ENCODE measurements at places on chromosomes 13 and 19.

DNA sequence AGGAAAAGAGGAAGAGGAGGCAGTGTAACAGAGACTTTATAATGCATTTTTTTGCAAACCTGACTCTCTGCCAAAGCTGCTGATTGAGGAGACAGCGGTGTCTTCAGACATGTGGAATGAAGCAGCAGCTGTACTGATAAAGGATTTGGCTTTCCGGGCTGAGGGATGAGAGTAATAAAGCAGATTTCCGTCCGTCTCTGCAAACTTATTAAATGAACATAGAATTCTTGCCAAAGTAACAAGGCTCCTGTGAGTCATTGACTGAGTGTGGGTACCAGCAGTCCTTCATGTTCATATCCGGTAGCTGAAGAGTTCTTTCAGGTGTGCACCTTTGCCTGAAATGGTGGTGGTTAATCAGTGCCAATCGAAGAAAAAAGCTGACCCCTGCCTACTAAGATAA is 112.6 kb downstream of the LIG4 start:
- DNase-seq: no peak

DNA sequence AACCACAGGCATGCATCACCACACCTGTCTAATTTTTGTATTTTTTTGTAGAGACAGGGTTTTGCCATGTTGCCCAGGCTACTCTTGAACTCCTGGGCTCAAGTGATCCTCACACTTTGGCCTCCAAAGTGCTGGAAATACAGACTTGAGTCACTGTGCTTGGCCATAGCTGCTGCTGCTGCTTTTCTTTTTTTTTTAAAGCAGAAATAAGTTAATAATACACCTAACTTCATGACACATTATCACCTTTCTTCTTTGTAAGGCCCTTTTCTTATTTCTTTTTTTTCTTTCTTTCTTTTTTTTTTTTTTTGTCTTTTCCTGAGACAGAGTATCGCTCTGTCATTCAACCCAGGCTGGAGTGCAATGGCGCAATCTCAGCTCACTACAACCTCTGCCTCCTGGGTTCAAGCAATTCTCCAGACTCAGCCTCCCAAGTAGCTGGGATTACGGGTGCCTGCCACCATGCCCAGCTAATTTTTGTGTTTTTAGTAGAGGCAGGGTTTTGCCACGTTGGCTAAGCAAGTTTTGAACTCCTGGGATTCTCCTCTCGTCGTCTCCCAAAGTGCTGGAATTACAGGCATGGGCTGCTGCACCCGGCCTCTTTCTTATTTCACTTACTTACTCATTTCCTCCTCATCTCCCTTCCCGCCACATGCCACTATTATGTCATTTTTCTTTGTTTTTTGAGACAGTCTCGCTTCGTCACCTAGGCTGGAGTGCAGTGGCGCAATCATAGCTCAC is 8.7 kb downstream of the SHKBP1 start:
- no peak for DNase-seq

DNA sequence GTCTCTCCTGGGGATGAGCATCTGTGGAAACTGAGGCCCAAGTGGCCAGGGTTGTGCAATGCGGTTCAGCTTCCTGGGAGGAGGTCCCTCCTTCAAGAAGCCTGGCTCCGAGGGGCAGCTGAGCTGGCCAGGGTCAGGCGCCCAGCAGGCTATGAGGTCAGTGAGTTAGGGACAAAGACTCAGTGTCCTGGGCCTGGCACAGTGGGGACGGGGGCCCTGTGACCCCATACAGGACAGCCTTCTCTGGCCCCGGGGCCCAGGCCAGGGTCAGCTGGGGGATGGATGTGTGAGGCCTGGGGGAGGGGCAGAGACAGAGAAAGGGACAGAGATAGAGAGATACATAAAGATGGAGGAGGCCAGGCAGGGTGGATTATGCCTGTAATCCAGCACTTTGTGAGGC is 3.0 kb upstream of the IL12RB1 start:
- DNase-seq: no peak

DNA sequence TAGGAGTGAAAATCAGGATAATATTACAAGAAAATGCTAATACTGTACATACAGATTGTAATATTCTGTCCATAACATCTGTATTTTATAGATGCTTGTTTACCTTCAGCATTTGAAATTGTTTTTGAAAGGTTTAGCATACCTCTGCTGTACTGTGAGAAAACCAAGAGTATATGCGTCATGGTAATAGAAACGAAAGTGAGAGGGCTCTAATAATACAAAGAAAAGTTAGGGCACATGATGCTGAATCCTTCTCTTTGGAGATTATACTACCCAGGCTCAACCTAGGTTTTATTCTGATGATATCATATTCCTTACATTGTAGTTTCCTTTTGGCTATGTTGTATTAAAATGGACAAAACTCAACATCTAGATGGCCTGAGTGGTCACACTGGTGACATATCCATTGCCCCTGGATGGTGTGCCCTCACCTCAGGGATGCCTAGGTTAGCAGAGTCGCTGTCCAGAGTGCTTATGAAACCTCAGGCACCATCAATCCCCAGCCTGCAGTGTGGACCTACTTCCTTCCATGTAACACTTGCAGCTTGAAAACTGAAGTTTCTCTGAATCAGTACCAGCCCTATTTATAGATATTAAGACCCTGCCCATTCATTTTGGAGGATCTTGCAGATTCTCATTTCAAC is 253.7 kb downstream of the KCTD12 start:
- no peak for DNase-seq

GRCh38 chr19:3112375-3113099 is 18.4 kb downstream of the GNA11 start:
- DNase-seq: no peak

- DNase-seq: no peak
Measured at GRCh38 chr19:2193807-2194206, 30.1 kb downstream of the DOT1L start.

- peak; percentile 36 for DNase-seq
Measured at GRCh38 chr13:41352935-41353840, 42.1 kb downstream of the NAA16 start.

- DNase-seq: peak; percentile 77
Measured at GRCh38 chr19:47112166-47112996, 1.2 kb downstream of the ZC3H4 start.

GRCh38 chr19:46351241-46352041 is 4.6 kb downstream of the PPP5C start:
- DNase-seq: peak; percentile 36

DNA sequence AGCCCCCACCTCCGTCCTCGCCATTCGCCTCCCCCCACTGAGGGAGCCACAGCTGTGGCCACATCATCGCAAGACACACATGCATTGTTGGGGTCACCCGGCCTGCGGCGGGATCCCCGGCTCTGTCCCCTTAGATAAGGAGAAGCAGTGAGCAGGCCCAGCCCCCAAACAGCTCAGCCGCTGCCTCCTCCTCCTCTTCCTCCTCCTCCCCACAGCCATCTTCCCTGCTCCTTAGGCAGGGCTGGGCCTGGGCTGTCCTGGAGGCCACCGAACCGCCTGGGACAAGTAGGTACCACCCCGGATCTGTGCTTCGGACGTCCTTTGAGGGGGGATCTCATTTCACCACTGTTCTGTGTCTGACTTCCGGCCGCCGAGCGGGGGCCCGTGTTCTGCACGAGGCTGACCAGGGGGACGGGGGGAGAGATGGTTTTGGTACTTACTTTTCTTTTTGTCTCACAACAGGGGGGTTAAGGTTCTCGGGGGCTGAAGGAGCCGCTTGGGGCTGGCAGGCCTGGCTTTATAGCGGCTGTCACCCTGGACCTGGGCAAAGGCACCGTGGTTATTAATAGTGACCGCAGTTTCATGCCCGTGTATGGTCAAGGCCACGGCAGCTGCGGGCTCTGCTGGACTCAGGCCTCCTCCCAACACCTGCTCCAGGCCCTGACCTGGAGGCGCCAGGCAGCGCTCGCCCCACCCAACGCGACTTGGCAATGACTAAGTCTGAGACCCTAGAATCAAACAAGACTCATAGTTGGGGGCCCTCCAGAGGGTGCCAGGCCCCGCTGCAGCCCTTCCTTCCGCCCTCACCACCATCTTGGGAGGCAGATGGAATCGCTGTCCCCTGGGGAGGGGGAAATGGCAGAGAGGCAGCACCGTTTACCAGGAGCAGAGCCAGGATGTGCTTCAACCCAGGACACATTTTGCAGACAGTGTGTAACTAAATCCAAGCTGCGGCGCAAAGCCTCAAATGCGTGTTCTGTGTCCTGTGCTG is 18.3 kb downstream of the NMRK2 start:
- DNase-seq: no peak

DNA sequence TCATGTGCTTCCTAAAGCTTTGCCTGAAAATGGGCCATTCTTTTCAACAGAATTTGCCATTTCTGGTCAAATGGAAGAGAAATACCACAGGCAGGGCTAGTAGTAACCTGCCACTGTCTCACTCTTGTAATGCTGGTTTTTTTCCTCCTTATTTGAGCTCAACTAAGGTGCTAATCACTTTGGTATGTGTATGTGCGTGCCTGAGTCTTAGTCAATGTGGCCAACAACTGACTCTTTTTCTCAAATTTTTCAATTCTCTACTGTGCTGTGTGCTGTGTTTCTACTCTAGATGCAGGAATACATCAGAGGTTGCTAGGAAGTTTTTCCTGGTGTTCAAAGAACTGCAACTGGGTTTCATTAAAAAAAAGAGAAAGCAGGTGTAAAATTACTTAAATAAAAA is 870.2 kb downstream of the EFNB2 start:
- DNase-seq: no peak

- no peak for DNase-seq
Measured at GRCh38 chr19:3133793-3134116, 2.1 kb upstream of the GNA15 start.

GRCh38 chr13:41411522-41411921 is 45.8 kb upstream of the RGCC start:
- DNase-seq: no peak

GRCh38 chr13:79541426-79542049 is 60.6 kb downstream of the NDFIP2 start:
- no peak for DNase-seq

DNA sequence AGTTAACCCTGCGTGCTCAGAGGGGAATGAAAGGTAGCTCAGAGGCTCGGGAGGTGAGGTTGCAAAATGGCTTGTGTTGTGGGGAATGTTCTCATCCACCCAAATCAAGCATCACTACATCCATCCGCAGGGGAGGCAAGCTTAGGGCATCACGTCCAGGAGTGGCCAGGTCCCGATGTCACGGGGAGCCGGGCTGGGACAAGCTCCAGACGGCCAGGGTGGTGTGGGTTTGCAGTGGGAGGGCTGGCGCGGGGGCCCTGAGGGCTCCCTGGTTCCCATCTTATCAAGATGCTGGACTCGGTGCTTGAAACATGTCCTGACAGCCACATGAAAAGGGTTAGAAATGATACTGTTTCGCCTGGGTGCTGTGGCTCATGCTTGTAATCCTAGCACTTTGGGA is 25.8 kb downstream of the EPN1 start:
- no peak for DNase-seq

DNA sequence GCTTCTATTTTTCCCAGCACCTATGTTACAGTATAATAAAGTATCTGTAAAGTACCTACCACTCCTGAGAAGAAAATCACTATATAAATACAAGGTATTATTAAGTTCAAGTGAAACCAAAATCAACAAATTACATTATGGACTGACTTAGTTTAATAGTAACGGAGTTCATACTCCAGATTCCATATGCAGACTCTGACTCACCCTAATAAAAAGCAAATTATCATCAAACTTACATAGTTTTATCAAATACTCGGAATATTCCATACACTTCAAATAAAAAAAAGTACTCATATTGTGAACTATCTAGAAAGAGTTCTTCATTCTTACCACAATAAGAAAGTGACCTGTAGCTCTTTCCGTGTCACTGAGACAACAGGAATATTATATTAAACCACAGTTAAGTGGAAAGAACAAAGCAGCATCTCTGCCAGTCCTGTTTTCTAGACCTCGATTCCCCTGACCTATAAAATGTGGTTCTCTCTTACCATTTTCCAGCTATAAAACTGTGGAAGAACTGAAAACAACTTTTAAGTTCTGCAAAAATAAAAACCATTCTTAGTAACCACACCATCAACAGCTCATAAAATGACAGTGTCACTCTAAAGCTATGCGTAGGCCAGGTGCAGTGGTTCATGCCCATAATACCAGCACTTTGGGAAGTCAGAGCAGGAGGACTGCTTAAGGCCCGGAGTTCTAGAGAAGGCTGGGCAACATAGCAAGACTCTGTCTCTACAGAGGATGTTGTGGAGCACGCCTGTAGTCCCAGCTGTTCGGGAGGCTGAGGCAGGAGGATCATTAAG is 42.6 kb downstream of the USP12 start:
- DNase-seq: no peak

GRCh38 chr19:16571283-16571682 is 932 bp downstream of the SLC35E1 start:
- DNase-seq: no peak

DNA sequence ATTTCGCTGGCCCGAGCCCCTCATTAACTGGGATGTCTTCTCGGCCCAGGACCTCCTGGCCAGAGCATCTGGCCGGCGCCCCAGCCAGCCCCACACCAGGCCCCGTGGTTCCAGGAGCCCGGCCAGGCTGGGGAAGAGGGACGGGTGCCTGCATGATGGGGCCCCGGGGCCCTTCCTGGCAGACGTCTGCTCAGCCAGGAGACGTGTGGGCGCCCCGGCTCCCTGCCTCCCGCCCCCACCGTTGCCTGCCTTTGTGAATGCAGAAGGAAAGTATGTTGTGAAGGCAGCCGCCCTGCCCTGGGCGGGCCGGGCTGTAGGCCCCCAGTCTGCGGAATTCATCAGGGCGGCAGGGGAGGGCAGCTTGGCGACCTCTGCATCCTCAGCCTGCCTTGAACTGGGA is 4.4 kb upstream of the COMP start:
- DNase-seq: no peak

DNA sequence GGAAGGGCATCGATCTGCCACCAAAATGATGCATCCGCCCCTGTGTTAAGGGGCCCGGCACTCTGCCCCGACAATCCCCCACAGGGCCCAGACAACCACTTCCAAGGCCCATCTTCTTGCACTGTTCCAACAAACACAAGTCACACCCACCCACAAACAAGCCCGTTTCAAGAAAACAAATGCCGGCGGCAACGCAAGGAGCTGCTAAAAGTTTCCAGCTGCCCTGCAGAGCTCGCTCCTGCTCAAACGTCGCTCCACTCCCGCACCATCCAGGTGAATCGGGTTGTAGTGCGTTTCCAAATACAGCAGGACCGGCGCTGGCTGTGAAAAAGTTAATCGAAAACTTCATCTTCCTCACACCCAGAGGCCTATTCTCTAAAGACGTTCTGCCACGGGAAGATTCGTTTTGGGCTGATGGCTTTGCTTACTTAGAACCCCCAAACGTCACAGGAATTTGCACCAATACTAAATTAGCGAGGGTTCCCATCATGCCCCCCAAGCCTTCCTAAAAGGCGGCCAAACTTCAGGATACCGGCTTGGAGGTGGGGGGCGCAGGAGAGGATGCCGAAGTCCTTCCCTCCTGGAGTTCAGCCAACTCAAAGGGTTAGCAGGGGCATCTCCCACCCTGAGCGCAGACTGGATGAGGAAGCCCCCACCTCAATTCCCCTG is 107.4 kb upstream of the DOCK9 start:
- no peak for DNase-seq

- DNase-seq: peak; percentile 30
Measured at GRCh38 chr13:41900918-41901317, 60.0 kb downstream of the VWA8 start.
